Liver (tissue), 10 donors: ENCODE measurements at places on chromosomes 3 and 15.

GRCh38 chr15:96515371-96515770 lies 184.9 kb downstream of the NR2F2 start:
- H3K27ac ChIP-seq = no peak overlapping the region
- H3K27me3 ChIP-seq = no peaks in the 10 kb centered on the region
- H3K4me1 ChIP-seq = no peaks in the 10 kb centered on the region
- H3K4me3 ChIP-seq = no peak overlapping the region
- no peak for DNase-seq

GRCh38 chr3:55443346-55443745 lies 43.8 kb downstream of the WNT5A start:
- no peaks in the 10 kb centered on the region for H3K36me3 ChIP-seq
- no peak overlapping the region for H3K27ac ChIP-seq
- no peak overlapping the region for H3K4me3 ChIP-seq
- peaks cover 7% of the 10 kb centered on the region for H3K4me1 ChIP-seq

DNA sequence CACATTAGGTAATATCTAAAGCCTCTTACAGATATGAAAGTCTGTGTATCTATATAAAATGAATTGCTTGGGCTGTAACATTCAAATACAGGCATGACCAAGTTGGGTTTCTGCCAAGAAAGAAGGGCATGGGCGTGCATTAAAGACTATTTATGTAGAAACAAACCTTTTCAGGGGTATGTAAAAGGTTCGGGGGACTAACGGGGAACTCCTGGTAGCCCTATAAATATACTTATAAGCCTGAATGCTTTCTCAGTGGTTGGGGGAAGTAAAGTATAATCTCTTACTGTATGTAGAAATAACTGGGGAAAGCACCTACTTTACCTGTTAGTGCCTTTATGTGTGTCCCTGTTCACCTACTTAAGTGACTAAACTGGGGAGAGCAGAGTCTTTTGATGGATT lies 154.5 kb upstream of the TBL1XR1 start:
- no peak for DNase-seq
- H3K27ac ChIP-seq = no peak overlapping the region
- no peaks in the 10 kb centered on the region for H3K27me3 ChIP-seq
- H3K4me1 ChIP-seq = peaks cover 2% of the 10 kb centered on the region
- no peak overlapping the region for H3K4me3 ChIP-seq
- H3K36me3 ChIP-seq = no peaks in the 10 kb centered on the region

DNA sequence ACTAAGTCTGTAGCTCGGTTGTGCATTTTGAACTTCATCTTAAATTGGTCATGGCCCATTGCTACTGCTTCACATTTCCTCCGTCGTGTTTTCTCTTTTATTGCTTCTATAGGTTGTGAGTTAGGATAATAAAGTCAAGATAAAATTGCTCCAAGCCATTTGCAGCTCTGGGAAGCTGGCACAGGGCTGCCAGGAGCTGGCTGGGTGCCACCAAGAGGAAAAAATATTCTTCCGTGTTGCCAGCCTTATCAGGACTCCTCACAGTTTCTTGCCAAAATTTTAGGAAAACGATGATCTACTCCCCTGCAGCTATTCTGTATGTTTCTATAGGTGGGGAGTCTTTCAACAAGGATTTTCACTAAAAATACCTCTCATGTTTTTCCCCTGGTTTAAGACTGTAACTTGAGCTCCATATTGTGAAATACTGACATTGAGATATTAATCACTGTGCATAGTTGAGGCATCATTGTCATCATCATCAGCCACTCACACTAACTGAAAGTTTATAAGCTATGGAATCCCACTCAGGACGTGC lies 55.4 kb upstream of the PIAS1 start:
- H3K4me1 ChIP-seq = no peaks in the 10 kb centered on the region
- DNase-seq = no peak
- no peaks in the 10 kb centered on the region for H3K36me3 ChIP-seq
- no peak overlapping the region for H3K27ac ChIP-seq
- no peak overlapping the region for H3K4me3 ChIP-seq
- no peaks in the 10 kb centered on the region for H3K27me3 ChIP-seq

- H3K4me1 ChIP-seq = no peaks in the 10 kb centered on the region
- no peaks in the 10 kb centered on the region for H3K27me3 ChIP-seq
Observed at GRCh38 chr3:139794469-139795265, 116.9 kb upstream of the NMNAT3 start.

DNA sequence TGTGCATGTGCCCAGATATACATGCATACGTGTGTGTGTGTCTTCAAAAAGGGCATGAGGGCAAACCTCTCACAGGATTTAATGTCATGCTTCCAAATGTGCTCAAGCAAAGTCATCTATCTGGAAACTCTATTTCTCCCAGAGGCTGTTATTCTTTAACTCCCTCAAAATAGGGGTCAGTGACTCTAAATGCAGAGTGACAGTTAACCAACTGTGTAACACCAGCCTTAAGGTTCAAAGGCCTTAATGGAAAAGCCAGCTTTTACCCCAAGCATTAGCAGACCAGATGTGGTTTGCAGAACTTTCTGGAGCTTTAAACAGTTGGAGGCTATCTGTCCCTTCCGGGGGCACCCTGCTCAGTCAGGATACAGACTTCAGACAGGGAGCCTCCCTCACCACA lies 70.4 kb upstream of the SLC7A14 start:
- H3K4me1 ChIP-seq = peaks cover 24% of the 10 kb centered on the region
- H3K36me3 ChIP-seq = no peaks in the 10 kb centered on the region
- H3K27ac ChIP-seq = peak overlapping the region; percentile 13
- no peak for DNase-seq
- H3K27me3 ChIP-seq = no peaks in the 10 kb centered on the region

GRCh38 chr3:52400275-52400793 lies 44.6 kb downstream of the SEMA3G start:
- H3K27ac ChIP-seq = no peak overlapping the region
- H3K4me3 ChIP-seq = no peak overlapping the region
- peak; percentile 60 for DNase-seq

DNA sequence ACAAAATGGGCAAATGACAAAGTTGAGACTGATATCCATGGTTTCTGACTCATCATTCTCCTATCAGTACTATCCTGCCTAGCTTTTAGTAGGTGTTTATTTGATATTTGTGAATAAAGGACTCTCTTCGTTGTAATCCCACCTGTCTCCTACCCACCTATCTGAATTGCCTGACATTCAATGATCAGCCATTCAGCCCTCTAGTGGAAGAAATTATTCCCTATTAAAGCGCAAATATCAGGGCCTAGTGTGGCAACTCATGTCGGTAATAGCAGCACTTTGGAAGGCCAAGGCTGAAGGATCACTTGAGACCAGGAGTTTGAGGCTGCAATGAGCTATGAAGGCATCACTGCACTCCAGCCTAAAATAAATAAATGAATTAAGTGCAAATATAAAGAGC lies 195.7 kb upstream of the SETMAR start:
- H3K4me3 ChIP-seq = no peak overlapping the region
- no peaks in the 10 kb centered on the region for H3K4me1 ChIP-seq
- H3K27me3 ChIP-seq = no peaks in the 10 kb centered on the region
- H3K36me3 ChIP-seq = no peaks in the 10 kb centered on the region
- no peak overlapping the region for H3K27ac ChIP-seq

DNA sequence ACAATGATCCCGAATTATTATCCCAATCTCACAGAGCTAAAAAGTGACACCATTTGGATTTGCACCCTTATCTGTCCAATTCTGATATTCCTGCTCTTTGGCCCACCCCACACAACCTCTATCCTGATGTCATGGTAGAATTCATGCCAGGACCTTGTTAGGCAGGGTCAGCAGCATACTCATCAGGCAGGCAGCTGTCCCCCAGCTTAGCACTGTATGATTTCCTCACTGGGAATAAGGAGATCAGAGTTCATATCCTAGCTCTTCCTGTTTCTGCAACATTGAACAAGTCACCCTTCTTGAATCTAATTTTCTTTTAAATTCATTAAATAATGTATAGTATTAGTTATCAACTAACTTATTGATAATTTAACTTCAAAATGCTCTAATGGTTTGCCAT lies 12.0 kb upstream of the C3orf80 start:
- H3K27ac ChIP-seq = no peak overlapping the region
- H3K4me3 ChIP-seq = no peak overlapping the region
- peak; percentile 1 for DNase-seq
- no peaks in the 10 kb centered on the region for H3K27me3 ChIP-seq
- H3K36me3 ChIP-seq = no peaks in the 10 kb centered on the region

- no peak overlapping the region for H3K4me3 ChIP-seq
- H3K4me1 ChIP-seq = no peaks in the 10 kb centered on the region
- H3K27me3 ChIP-seq = no peaks in the 10 kb centered on the region
- DNase-seq = no peak
Observed at GRCh38 chr3:192482809-192483208, 244.5 kb downstream of the FGF12 start.

DNA sequence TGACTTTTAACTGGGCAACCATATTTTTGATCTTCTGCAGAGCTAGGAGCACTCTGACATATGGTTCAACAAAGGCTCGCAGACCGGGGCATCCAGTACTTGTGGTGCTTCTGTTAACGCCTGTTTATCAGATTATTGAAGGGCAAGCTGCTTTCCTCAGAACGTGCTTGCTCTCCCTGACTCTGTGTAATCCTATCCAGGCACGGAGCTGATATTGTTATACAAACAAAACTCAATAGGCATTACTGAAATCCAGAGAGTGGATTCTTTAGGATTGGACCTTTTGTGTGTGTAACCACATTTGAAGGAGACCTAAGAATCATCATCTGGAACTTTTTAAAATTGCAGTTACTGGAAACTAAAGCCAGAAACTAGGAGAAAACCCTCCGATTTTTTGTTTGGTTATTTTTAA lies 246.5 kb downstream of the PTPRG start:
- H3K4me1 ChIP-seq = peaks cover 22% of the 10 kb centered on the region
- peak overlapping the region; percentile 54 for H3K27ac ChIP-seq
- H3K36me3 ChIP-seq = no peaks in the 10 kb centered on the region
- H3K27me3 ChIP-seq = no peaks in the 10 kb centered on the region

GRCh38 chr15:95267481-95267880 lies 1036.1 kb downstream of the MCTP2 start:
- no peak overlapping the region for H3K27ac ChIP-seq
- H3K36me3 ChIP-seq = no peaks in the 10 kb centered on the region
- no peak for DNase-seq
- H3K4me3 ChIP-seq = no peak overlapping the region
- H3K4me1 ChIP-seq = no peaks in the 10 kb centered on the region

- no peak overlapping the region for H3K4me3 ChIP-seq
- H3K36me3 ChIP-seq = no peaks in the 10 kb centered on the region
- H3K4me1 ChIP-seq = peaks cover 5% of the 10 kb centered on the region
- H3K27me3 ChIP-seq = no peaks in the 10 kb centered on the region
Observed at GRCh38 chr3:165642761-165643420, 194.3 kb downstream of the BCHE start.

DNA sequence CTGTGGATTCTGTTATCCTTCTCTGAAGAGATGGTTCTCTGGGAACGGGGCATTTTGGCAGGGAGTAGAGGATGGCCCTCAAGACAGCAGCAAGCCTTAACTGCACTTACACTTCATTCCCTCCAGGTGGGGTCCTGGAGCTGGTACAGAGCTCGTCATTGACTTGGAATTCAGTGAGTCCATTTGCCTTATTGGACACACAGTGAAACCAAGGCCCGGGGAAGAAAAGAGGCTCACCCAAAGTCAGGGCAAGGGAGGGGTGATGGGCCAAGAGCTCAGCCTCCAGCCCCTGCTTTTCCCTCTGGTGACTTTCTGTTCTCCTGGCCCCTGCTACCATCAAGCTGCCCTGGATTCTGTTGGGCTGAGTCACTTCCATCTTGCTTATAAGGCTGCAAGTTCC lies 125.6 kb downstream of the ETFA start:
- H3K36me3 ChIP-seq = no peaks in the 10 kb centered on the region
- H3K4me3 ChIP-seq = no peak overlapping the region
- DNase-seq = no peak
- H3K27ac ChIP-seq = no peak overlapping the region

DNA sequence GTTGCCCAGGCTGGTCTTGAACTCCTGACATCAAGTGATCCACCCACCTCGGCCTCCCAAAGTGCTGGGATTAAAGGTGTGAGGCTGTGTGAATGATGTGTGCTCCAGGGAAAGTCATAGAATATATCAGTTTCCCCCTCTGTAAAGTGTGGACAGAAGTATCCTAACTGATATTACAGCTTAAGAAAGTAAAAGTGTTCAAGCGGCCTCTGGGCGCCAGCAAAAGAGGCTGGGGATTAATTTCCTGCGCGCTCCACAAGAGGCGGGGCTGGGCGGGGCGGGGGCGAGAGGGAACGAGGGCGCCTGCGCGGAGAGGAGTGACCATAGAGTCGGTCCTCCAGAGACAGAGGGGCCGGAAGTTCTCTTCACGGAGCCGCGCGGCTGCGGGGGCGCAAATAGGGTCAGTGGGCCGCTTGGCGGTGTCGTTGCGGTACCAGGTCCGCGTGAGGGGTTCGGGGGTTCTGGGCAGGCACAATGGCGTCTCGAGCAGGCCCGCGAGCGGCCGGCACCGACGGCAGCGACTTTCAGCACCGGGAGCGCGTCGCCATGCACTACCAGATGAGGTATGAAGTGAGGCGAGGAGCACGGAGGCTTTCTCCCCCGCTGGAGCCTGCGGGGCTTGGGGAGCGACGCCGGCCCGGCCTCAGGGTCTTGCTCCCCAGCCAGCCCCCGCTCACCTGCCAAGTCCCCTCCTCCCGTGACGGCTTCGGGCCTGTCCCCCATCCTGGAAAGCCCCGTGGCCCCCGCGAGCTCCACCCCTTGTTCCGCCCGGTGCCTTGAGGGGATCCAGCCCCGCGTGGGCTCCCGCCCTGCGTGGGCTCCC lies at the start of gene JAGN1:
JAGN1 (plus strand) TSS at position 362 of the 823 bp plus-strand sequence; CDS start at position 475, 113 bp downstream.
- peaks cover 9% of the 10 kb centered on the region for H3K36me3 ChIP-seq
- H3K4me3 ChIP-seq = peak within 1 kb of the TSS; percentile 98
- no peaks in the 10 kb centered on the region for H3K27me3 ChIP-seq
- peak within 1 kb of the TSS; percentile 99 for H3K27ac ChIP-seq
- peak; percentile 97 for DNase-seq

- H3K27ac ChIP-seq = no peak overlapping the region
- H3K27me3 ChIP-seq = no peaks in the 10 kb centered on the region
- no peaks in the 10 kb centered on the region for H3K4me1 ChIP-seq
- H3K36me3 ChIP-seq = no peaks in the 10 kb centered on the region
- H3K4me3 ChIP-seq = no peak overlapping the region
- no peak for DNase-seq
Observed at GRCh38 chr3:31815631-31816440, 165.2 kb downstream of the OSBPL10 start.
